ENCODE measurements at places on chromosomes 7 and 10.
A peak's percentile ranks its signal among the peaks of the same experiment; 100 is the strongest.

DNA sequence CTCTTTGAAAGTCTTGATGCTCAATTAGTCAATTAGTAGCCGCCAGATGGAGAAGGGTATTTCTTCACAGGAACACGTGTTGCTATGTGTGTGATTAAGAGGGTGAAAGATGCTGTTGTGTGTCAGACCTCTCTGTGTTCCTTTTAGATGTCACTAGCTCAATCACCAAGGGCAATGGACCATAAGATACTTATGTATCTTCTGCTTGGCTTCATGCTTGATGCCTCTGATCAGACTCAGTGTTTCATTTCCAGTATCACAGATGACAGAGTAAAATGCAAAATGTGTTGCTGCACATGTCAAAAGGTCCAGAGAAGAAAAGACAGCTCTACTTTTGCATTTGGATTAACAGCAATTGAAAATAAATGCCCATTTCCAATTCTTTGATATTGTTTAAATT, 865.9 kb downstream of the CNTNAP2 start:
- no peak for DNase-seq

- no peak for DNase-seq
These were observed 223.1 kb upstream of the KLF14 start for GRCh38 chr7:130957137-130957513.

DNA sequence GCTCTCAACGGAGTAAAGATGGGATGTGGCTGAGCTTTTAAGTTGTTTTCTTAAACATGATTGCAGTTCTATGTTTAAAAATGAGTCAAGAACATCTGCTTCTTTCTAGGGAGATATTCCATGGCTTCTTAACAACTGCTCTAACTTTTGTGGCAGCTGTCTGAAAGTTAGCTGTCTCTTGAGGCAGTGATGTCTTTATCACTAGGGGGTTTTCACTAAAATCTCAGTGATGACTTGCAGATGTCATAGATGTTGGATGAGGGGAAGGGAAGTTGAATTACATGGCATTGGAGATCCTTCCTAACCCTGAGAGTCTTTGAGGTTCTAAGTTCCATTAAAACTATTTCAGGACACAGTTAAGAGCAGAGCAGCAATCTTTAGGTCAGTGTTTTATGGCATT, 43.5 kb downstream of the PRKG1 start:
- no peak for DNase-seq

DNA sequence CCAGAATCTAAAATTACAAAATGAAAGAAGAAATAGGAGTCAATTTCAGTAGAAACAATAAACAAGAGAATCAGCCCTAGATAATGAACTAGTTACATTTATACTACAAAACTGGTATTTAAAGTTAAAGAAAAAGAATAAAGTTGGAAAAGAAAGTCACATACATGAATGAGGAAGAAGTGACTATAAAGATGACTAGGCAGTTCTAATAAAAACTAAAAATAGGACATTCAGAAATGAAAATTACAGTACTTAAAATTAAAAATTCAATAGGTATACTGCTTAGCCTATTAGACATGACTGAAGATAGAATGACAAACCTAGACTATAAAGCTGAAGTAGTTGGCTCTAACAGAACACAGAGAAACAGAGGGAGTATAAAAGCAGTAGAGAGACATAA, 108.8 kb downstream of the AHR start:
- DNase-seq, result no peak

- no peak for DNase-seq
These were observed 181.6 kb downstream of the NXPH1 start for GRCh38 chr7:8615019-8615418.

DNA sequence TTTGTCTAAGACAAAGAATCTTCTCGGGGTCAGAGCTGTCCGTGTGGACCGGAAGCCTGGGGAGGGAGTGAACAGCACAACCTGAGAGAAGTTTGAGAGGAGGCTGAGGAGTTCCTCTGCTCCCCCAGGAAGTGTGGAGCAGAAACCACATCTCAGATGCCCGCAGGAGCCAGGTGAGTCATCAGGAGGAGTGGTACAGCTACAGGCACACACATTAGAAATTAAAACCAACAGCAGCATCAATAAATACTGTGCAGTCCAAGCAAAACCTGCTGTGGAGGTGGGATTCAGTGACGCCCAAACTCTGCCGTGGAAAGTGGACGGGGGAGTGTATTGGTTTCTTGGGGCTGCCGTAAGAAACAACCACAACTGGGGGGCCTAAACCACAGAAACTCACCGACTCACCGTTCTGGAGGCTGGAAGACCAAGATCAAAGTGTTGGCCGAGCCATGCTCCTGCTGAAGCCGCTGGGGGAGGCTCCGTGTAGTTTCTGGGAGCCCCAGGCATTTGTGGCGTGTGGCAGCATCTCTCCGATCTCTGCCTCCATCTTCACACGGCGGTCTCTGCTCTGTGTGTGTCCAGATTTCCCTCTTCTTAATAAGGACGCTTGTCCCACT, 31.2 kb upstream of the GARS1 start:
- no peak for DNase-seq

DNA sequence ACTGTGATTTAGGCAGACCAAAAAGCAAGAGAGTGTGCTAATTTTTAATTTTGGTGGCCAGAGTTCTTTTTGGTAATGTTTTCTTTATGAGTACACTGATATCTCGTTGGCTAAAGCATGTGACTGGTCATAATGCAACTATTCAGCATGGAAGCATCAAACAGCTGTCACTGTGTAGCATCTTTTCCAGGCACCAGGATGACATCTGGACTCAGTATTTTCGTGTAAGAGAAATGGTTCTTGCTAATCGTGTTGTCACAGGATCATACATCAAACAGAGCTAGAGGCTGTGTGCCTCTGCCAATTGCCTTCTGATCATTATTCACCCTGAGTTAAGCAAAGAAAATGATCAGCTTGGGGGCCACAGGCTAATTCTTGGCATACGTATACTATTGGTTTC, 118.9 kb downstream of the SND1 start:
- DNase-seq, result no peak

DNA sequence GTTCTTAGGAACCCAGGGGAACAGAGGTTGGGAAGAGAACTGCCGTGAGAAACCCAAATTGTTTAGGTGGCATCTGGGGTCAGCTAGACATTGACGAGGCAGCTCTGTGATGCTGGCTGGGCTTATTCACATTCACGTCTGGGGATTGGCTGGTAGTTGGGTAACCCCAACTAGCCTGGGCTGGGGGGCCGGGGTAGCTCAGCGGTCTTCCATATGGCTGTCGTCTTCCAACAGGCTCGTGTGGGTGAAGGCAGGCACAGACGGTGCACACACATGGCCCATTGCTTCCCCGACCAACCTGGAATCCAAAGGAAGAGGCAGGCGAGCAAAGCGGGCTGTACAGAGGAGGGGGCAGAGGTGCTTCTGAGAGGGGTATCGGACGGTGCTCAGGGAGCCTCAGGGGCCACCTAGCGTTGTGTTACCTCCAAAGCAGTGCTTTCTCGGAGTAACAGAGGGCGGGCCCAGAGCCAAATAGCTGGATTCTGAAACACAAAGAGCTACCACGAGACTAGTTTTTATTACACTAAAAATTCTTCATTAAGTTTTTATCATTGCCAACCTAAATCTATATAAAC, 34.5 kb downstream of the MKI67 start:
- no peak for DNase-seq

DNA sequence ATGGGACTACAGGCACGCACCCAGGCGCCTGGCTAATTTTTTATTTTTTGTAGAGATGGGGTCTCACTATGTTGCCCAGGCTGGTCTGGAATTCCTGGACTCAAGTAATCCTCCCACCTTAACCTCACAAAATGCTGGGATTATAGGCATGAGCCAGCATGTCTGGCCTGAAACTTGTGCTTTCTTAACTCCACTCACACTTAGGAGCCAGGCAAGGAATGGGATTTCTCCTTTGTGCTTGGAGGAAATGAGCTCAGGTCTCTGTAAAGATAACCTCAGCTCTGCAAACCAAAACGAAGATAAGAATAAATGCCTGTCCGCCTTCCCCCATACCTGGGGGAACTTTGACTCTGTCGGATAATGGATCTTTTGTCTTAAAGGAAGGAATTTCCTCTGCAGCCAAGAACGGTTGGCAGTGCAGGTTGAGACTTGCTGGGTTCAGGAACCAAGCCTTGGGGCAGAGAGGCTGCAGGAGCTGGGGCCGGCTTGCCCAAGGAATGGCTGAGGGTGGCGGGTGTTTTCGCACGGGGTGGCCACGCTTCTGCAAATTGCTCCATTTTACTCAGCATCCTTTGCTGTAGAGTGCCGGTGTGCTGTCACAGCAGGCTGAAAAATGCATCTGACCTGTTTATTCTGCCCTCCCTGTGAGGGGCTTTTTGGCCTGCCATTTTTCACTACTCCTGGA, 174.2 kb downstream of the KIAA1217 start:
- DNase-seq, result no peak

- DNase-seq, result no peak
These were observed 1.4 kb upstream of the ADAM8 start for GRCh38 chr10:133277993-133278576.

DNA sequence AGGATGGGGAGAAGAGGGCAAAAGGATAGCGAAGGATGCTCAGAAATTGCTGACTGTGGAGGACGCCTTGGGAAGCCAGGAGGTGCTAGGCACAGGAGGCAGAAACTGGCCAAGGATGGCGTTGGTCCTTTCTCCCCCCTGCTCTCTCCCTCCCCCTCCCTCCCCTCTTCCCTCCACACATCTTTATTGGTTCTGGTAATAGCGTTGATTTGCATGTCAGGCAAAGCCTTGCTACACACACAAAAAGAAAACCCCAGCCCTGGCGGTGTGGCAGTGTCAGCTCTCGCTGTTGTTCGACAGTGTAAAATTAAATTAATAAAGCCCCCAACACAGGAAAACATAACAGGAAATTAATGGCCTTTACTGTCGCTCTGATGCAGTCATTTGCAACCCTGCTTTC, 47.2 kb downstream of the PAX2 start:
- DNase-seq, result no peak

DNA sequence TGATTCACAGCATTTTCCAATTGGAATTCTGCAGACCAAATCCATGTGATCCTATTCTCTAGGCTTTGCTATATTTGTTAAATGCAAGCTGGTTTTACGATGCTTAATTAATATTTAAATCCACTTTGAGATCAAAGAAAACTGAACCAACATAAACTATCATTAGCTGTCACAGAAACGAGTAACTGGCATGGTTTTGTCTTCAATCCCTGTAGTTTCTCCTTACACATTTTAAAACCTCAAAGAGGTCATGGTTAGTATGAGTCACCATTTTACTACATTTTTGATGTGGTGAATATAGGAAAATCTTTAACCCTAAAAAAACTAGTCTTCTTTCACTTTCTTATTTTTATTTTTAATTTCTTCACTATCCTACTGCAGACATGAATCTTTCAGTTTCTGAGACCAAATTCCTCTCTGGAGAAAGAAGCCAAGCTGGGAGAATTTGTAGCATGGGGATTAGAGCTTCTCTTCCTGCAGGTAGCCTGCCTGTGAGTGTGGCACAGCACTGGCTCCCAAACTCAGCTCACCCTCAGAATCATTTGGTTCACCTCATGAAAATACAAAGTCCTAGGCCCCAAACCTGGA, 8.7 kb upstream of the LIPM start:
- no peak for DNase-seq

GRCh38 chr10:117532003-117532385, 10.6 kb upstream of the EMX2 start:
- no peak for DNase-seq

DNA sequence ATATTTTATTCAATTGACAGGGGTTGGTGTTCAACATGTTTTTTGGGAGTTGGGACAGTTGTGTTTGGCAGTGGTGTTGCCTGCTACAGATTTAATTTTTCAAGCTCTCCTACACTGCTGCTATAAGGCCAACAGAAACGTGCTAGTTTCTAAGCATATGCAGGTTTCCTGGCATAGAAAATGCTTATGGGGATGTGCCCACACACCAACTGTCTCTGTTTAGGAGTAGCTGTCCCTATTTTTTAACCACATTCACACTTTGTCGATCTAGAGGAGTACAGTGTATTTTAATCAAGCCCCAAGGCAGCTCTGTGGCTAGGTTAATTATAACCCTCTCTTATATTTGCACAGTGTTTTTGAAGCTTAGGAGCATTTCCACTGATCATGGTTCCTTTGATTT, 28.6 kb downstream of the TMEM178B start:
- DNase-seq, result no peak

GRCh38 chr10:71531485-71532446, 135.0 kb downstream of the CDH23 start:
- DNase-seq, result peak; percentile 14

GRCh38 chr7:45203936-45204445, 46.4 kb downstream of the RAMP3 start:
- DNase-seq, result no peak

- no peak for DNase-seq
These were observed 92.3 kb downstream of the RNF216 start for GRCh38 chr7:5689118-5689517.

DNA sequence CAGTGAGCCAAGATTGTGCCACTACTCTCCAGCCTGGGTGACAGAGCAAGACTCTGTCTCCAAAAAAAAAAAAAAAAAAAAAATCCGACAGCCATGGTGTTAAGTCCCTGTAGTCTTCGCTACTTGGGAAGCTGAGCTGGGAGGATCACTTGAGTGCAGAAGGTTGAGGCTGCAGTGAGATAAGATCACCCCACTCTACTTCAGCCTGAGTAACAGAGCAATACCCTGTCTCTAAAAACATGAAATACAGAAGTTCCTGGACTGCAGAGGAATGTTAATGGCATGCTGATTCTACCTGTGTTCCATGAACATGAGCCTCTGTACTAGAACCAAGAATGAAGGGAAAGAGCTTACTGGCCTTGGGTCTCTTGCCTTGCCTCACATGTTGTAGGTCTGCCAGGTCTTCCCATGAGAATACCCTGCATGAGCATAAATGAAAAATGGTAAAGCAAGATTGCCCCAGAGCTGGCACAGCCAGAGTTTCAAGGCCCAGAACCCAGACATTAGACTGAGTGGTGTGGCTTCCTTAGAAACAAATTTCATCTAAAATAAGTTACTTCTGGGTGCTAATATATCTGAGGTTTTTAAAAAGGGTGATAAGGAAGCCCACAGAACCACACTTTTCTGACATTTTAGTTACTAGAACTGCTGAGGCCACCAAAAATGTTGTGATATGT, 8.6 kb downstream of the YAE1 start:
- DNase-seq, result no peak

DNA sequence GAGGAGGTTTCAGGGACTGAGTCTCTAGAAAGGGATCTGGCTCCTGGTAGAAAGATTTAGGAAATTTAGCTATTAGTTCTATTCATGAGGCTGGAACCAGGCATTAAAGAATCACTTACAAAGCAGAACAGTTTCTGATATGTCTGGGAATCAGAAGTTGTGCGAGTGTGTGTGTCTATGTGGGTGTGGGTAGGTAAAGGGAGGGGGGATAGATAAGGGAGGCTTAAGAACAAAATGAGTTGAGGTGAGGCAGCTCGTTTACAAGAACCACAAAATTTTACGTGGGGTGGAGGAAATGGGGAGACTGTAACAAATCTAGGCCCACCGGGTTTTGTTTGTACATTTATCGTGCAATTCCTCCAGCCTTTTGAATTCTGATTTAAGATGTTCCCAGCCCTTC, 90.7 kb downstream of the SAMD9 start:
- no peak for DNase-seq

- DNase-seq, result no peak
These were observed 66.4 kb downstream of the ST8SIA6 start for GRCh38 chr10:17387861-17388503.

GRCh38 chr7:26321435-26321834, 29.8 kb downstream of the SNX10 start:
- DNase-seq, result no peak

Measured in activated CD8-positive, alpha-beta memory T cell treated with anti-CD3 and anti-CD28 coated beads for 48 hours (primary cell).